ENCODE measurements at places on chromosomes 16 and 17.

DNA sequence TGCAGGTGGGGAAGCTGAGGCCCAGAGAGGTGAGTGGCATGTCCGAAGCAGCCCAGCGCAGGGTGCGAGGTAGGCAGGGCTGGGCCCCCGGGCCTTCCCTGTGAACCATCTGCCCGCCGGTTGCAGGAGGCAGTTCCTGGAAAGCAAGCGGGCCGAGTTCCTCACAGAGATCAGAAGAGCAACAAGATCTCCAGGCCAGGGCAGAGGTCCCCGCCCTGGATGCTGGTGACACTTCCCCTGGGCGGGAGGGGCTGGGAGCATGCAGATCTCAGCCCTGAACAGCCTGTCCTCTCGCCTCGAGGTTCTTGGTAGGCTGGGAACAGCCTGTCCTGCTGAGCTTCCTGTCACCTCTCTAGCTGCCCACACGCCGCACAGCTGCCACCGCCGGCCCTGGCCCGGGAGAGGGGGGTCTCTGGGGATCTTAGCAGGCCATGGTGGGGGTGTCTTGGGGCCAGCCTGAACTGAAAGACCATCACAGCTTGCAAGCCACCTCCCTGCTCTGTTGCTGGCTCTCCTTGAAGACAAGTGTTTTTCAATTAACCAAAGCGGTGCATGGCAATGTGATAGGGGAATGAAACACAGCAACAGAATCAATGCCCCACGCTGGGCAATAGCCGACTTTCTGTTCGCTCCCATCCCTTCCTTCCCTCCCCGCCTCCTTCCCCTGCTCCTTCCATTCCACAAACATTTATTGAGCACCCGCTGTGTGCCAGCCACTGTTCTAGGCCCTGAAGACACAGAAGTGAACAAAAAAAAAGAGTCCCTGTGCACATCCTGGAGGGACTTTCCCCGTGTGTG lies 31.7 kb downstream of the SOCS1 start:
- DNase-seq = peak; percentile 45

DNA sequence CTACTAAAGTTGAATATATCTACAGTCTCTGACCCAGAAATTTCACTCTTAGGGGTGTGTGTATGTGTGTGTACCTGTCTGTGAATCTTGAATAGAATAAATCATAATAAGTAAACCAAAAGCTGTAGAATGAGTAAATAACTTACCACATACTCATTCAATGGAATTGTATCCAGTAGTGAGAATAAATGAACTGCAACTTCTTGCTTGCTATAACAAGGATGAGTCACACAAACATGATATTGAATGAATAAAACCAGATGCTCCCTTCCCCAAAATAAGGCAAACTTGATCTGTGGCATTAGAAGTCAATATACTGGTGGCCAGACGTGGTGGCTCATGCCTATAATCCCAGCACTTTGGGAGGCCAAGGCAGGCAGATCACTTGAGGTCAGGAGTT lies 259.8 kb upstream of the MON1B start:
- no peak for DNase-seq

- no peak for DNase-seq
Observed at GRCh38 chr16:24428756-24429155, 110.6 kb upstream of the RBBP6 start.

DNA sequence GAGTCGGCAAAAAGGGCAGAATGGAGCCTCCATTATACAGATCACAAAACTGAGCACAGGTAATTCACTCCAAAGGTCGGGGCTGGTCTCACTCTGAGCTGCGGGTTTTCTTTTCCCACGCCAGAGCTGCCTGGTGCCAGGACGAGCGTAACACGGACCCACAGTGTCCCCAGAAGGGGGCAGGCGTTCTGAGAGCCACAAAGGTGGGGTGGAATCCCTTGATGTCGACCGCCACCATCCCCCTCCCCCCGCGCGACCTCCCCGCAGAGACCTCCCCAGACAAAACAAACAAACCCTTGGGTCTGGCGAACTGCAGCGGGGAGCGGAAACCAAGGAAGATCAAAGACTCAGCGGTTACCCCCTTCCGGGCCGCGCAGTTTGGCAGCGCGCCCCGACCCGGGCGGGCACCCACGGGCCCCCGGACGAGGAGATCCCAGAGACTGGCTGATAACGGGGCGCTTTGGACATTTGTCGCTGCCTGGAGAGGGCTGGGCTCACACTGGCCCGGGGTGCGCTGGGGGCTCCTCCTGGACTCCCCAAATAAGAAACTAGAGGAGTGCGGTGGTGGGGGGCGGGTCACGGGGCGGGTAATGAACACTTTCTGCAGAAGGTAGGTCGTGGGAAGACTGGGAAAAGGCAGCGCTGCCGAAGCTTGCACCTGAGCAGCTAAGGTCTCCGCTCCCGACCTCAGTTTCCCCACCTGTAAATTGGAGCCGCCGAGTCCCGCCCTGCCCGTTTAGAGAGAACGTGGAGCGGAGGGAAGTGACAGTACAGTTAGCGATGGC lies 664 bp upstream of the NKD1 start:
- DNase-seq = no peak

DNA sequence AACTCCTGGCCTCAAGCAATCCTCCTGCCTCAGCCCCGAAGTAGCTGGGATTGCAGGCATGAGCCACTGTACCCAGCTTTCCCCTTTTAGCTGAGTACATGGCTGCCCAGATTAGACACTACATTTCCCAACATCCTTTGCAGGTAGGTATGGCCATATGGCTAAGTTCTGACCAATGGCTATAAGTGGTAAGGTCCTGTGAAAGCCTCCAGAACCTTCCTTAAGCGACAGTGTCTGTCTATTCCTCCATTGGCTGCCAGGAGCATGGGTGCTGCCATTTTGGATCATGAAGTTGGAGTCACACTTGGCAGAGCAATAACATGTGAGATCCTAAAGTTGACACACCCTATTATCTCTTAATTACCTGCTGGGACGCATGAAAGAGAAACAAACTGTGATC lies 24.4 kb upstream of the CRHR1 start:
- no peak for DNase-seq

DNA sequence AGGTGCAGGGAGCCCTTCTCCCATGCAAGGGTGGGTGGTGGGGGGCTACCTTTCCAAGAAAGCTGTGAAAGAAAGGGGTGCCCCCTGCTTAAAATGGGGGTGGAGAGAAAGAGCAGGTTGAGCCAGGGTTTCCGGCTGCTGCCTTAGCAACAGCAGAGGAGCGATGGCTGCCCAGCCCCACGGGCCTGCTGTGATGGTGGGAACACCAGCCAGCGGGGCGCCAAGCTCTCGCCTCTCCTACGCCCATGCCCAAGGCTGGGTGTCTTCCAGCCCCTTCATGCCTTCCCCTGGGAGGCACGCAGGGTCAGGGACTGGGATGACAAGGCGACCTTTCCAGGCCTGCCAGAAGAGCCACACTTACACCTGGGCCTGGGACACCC lies 3.0 kb downstream of the FMNL1 start:
- DNase-seq = no peak

DNA sequence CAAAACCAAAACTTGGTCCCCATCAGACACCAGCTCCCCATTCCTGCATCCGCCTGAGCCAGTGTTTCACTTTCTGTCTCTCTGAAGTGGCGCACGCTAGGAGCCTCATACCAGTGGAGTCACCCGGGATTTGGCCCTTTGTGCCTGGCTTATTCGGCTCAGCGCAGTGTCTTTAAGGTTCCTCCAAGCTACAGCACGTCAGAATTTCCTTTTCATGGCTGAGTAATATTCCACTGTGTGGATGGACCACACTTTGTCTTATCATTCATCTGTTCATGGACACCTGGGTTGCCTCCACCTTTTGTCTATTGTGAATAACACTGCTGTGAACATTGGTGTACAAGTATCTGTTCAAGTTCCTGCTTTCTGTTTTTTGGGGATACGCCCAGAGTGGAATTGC lies 45.2 kb upstream of the CHMP6 start:
- DNase-seq = no peak

DNA sequence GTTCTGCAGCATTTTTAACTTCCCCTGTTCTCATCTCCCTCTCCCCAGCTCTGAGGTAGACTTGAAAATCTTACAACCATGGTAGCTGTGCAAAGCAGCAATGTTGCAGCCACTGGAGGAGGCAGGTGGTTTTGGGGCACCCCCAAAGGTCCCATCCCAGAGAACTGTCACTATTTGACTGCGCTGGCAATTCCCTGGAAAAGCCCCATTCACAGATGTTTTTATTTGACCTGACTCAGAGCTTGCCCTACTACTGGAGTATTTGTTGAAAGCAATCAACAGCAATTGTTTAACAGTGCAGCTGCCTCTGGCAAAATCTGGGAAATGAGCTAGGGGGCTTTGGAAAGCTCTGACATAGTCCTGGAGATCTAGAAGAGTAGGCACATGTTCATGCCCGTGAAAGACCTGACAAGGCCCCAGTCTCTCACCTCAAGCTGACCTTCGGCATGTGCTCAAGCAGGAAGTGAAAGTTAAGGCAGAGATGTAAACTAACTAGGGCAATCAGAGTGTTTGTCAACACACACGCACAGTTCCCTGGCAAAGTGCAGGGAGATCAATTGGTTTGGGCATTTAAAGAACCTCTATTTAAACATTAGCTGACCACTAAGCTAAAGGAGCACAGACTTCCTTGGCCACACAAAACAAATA lies 19.7 kb upstream of the PIK3R5 start:
- no peak for DNase-seq

- DNase-seq = no peak
Observed at GRCh38 chr17:49108318-49108717, 24.3 kb upstream of the B4GALNT2 start.

- DNase-seq = no peak
Observed at GRCh38 chr17:40666331-40666730, 1.4 kb upstream of the KRT222 start.

DNA sequence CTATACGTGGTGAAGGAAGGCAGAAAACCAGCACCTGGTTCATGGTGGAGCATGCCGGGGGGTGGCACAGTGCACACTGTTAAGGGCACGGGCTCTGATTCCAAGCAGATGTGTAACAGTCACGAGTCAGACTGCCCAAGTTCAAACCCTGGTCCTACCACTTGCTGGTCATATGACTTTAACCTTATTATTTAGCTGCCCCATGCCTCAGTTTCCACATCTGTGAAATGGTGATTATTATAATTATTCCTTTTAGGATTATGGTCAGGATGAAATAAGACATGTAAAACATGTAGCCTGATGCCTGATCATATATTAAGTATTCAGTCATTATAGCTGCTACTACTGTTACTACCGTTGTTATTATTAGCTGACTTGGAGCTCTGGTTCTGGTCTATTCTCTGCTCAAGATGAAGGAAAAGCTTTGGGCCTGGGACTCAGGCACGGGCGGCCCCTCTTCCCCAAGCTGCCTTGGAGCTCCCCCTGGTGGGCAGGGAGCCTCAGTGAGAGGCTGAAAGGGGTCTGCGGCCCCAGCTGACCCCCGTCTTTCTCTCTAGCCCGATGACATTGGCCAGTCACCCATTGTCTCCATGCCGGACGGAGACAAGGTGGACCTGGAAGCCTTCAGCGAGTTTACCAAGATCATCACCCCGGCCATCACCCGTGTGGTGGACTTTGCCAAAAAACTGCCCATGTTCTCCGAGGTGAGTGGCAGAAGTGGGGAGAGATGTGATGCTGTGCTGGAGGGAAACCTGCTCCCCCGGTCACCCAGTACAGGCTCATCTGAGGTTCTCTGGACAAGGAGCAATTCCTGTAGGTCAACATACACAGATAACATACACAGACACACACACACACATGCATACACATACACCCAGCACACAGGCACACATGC lies 14.0 kb downstream of the NR1D1 start:
- no peak for DNase-seq

GRCh38 chr16:54176376-54176901 lies 110.1 kb downstream of the IRX3 start:
- no peak for DNase-seq

DNA sequence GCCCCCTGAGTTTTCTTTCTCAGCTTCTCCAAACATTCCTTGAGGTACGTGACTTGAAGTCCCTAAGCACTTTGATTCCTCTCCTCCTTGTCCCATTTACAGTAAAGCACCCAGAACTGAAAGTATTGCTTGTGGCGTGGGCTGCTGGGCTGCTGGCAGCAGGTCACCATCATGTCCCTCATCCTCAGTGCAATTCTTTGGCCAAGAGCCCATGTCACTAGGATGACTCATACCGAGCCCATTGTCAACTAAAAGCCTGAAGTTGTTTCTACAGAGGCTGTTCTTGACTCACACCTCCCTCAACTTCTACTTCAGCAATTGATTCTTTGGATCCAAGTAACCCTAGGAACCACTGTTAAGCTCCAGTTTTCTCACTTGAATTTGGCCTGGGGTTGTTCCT lies 54.3 kb downstream of the KPNA2 start:
- no peak for DNase-seq

DNA sequence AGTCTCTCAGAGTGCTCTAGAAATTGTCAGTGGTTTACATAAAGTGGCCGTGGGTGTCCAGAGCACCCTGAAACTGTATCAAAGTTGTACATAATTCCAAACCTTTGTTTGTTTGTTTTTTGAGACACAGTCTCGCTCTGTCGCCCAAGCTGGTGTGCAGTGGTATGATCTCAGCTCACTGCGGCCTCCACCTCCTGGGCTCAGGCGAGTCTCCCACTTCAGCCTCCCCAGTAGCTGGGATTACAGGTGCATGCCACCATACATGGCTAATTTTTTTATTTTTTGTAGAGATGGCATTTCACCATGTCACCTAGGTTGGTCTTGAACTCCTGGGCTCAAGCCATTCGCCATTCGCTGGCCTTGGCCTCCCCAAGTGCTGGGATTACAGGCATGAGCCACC lies 24.3 kb upstream of the ADGRG1 start:
- DNase-seq = no peak

- no peak for DNase-seq
Observed at GRCh38 chr16:2498531-2499253, 15.1 kb upstream of the ATP6V0C start.

- DNase-seq = no peak
Observed at GRCh38 chr16:46607529-46607928, 13.7 kb downstream of the SHCBP1 start.

DNA sequence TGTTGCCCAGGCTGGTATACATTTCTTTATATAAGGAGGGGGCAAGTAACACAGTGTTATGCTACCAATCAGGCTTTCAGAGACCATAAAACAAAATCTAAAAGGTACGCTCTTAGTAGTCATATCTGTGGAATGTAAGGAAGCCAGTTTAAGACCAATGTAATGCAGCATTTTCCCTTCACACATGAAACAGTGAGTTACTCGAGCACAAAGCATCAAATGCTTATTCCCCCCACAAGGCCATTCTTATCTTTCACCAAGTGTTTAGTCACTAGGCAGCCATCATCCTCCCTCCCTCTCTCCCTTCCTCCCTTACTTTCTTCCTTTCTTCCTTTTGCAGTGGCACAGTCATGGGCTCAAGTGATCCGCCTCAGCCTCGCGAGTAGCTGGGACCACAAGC lies 12.8 kb downstream of the HMOX2 start:
- DNase-seq = no peak

DNA sequence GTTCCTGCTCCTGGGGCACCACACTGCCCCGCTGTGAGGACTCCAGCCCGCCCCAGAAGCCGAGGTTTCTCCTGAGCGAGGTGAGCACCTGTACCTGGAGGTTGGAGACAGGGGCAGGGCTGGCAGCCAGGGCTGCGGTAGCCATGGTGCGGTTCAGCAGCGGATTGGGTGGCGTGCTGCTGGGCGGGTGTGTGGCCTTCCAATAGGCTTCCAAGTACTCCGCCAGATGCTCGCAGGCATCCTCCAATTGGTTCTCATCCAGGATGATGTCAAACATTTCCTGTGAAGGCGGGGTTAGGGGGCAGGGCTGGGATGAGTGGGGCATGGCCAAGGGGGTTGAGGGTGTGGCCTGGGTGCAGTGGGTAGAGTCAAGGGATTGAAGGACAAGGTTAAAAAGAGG lies 11.3 kb upstream of the ARL5C start:
- DNase-seq = no peak

Data from substantia nigra (tissue), 51 donors.